ENCODE measurements at places on chromosomes 7 and 10.
A peak's percentile ranks its signal among the peaks of the same experiment; 100 is the strongest.

GRCh38 chr7:158125721-158126120 lies 461.9 kb downstream of the PTPRN2 start:
- DNase-seq = no peak

DNA sequence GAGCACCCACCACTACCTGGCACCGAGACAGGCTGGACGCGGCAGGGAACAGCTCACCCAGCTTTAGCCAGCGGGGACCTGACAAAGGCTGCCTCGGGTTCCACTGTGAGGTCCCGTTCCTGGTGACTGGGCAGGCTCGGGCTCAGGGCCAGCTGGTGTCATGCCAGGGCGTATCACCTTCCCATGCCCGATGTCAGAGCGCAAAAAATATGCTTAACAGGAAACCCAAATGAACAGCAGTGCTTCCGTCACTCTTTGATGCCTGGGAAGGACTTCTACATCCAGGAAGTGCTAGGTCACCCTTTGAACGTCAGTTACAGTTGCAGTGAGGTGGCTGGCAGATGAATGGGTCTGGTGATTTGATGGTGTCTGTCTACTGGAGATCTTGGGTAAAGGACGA lies 106.0 kb downstream of the ADARB2 start:
- no peak for DNase-seq

DNA sequence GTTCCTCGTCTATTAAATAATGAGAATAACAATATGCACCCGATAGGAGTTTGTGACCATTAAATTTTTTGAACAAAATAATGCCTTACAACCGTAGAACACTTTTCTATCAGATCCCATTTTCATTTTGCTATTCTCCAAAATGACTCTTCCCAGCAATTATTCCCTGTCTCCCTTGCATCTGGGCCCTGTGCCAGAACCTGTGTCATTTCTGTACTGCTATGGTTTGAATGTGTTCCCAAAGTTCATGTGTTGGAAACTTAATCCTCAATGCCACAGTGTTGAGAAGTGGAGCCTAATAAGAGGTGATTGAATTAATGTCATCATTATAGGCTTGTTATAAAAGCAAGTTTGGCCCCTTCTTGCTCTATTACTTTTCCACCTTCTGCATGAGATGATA lies 33.2 kb upstream of the SMNDC1 start:
- no peak for DNase-seq

GRCh38 chr7:139033346-139034114 lies 2.3 kb downstream of the ZC3HAV1L start:
- no peak for DNase-seq

DNA sequence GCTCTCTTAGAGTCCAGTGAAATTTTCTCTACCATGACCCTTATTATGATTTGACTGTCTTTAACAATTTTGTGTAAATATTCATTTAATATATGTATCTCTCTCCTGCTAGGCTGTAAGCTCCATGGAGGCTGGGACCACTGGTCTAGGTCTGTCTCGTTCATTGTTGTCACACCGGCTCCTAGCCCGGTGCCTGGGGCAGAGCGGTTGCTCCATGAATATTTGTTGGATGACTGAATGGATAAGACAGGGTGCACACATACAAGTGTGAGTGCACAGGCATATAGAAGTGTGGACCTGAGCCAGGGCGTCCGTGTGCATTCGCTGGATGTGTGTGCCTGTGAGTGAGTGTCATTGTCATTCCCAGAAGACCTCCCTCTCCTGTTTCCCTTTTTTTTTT lies 20.9 kb upstream of the LBX1 start:
- no peak for DNase-seq

DNA sequence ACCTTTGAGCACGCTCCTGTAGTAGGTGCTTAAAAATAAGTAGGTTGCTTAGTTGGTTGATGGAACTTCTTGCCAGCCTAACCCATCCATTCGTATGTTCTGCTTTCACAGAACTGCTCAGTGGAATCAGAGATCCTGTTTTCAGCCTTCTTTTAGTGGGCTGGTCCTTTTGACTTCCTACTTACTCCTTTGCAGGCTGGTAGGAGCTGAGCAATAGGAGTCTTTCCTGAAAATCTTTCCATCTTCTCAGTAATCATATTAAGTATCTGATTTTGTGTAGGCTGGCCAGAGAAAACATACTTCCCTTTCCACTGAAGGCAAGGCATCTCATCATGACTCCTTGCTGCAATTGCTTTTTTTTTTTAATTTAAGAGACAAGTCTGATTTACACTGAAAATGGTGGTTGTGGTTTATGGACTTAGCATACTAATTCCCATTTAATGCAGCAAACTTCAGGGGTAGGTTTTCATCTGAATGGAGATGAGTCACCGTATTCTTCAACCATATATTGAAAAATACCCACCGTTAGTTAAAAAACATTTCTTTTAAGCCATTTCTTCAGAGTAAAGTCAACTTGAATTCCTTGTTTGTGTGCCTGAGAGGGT lies 208.0 kb downstream of the ZNF365 start:
- DNase-seq = no peak

GRCh38 chr10:30820261-30820991 lies 190.9 kb upstream of the LYZL2 start:
- no peak for DNase-seq

DNA sequence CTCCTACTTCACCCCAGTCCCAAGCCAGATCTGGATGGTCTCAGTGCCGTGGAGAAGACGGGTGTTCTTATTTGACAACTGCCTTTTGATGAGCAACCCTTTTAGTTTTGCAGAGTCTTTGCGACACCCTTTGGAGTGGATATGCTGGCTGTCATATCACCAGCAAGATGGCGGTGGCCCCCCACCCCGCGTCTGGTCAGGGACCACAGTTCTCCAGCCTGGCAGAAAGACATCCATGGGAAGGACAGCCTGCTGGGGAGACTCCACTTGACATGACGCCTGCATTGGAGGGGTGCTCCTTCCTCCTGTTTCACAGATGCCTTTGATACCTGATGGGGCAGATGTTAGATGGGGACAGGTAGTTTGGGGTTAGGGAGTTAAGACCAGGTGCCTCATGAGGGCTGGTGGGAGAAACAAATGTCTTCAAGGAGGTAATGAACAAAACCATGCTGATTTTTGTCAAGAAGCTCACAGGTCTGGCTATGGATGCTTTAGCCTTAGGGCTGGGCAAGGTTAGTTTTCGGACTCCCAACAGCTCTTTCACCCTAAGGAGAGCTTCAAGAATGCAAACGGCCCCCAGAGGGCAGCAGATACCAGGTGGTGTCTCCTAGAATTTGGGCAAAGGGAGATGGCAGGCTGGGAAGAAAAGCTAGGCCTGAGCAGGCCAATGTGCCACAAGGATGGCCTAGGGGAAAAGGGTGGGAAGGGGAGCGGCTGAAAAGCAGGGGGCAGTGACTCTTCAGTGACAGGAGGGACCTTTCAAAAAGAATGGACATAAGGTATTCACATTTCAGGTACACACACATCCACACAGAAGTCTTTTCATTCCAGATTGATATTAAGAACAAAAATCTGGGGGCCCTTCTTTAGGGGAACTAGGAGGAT lies 95.2 kb downstream of the CLEC2L start:
- no peak for DNase-seq

DNA sequence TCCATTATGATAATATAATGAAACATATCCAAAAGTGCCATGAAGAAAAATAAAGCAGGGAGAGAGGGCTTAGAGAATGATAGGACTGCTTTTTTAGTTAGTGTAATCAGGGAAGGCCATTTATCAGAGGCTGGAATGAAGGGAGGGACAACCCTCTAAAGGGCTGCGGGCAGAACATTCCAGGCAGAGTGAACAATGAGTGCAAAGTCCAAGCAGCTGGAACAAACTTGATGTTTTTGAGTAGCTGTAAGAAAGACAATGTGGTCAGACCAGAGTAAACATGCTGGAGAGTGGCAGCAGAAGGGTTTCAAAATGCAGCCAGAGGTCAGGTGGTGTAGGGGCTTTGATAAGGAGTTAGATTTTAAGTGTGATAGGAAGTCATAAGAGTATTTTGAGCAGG lies 65.6 kb upstream of the CCDC6 start:
- no peak for DNase-seq

DNA sequence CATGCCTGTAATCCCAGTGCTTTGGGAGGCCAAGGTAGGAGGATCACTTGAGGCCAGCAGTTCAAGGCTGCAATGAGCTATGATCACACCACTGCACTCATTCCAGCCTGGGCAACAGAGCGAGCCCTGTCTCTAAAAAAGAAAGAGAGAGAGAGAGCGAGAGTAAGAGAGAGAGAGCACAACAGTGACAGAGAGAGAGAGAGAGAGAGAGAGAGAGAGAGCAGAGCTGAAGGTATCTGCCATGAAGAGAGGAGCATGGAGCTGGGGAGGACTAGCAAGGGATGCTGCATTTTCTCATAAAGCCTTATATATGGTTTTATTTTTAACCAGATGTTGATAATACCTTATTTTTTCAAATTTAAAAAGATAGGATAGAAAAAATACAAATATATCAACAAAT lies 84.5 kb upstream of the RNF32 start:
- DNase-seq = no peak

DNA sequence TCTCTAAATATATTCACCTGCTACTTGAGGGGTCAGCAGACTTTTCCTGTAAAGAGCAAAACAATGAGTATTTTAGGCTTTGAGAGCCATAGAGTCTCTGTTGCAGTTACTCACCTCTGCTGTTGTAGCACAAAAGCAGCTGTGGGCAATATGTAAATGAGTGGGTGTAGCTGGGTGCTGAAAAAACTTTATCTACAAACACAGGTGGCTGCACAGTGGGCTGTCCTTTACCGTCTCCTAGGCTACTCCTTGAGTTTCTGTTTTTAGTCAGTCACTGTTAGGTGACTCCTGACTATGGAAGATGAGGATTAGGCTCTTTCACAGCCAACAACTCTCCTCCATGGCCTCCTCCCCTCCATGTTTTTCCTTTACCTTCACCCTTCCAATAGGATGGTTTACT lies 286.1 kb upstream of the C7orf33 start:
- DNase-seq = no peak

GRCh38 chr10:1074748-1075308 lies 18.6 kb downstream of the WDR37 start:
- no peak for DNase-seq

DNA sequence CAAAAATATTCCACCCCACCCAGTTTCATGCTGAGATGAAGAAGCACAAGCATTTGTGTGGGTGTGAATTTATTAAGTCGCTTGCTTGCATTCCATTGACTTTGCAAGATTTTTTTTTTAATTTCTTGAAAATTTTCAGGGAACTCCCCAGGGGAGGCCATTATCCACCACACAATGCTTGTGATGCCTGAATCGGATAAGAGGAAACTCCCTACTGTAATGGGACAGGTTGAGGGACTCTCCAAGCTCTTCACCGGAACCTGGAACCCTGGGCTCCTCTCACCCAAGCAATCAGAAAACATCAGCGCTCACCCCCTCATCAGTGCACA lies 153.6 kb upstream of the ZMIZ1 start:
- no peak for DNase-seq

- DNase-seq = peak; percentile 30
Measured at GRCh38 chr10:62870866-62871265, 54.7 kb upstream of the EGR2 start.

- no peak for DNase-seq
Measured at GRCh38 chr7:80637911-80638765, at the start of gene CD36. CD36 (plus strand) TSS chr7:80638642; CDS start chr7:80646741, 8,099 bp downstream.

- DNase-seq = no peak
Measured at GRCh38 chr7:108459922-108460551, 3.8 kb upstream of the NRCAM start.

DNA sequence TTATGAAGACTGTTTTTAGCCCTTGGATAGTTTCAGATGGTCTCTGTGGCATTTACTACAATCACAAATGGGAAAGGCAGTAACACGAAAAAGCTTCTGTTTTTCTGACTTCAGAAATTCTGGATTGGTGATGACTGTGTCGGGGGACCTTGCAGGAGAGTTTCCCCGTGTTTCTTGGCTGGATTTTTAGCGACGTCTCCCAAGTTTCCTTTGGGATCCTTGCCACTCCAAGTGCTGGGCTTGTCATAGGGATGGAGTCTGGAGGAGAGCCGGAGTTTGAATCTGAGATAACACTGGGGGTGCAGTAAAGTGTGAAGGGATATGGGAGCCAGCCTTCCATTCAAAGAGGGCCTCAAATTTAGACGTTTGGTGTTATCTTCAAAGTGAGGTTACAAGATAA lies 179.0 kb downstream of the SNX10 start:
- DNase-seq = no peak

DNA sequence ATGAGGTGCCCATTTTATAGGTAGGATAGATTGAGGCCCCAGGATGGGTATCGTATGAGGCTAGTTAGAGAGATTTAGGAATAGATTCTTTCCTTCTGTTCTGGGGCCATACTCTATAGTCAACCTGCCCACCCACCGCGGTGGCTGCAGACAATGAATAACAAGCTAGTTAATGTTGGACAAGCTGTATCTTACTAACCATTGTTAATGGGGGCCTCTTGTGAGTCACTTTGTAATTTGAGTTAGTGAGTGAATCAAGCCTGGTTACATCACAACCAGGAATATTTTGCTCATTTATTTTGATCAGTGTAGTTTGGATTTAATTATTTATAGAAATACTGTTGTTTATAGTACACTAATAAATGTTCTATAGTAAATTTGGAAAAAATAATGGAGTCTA lies 7.3 kb downstream of the SORCS3 start:
- DNase-seq = no peak

GRCh38 chr7:86867163-86867762 lies 192.2 kb downstream of the ELAPOR2 start:
- DNase-seq = no peak

- DNase-seq = peak; percentile 5
Measured at GRCh38 chr7:94069162-94069739, 65.1 kb upstream of the BET1 start.

- DNase-seq = no peak
Measured at GRCh38 chr7:50138101-50138500, 45.1 kb upstream of the ZPBP start.

- DNase-seq = no peak
Measured at GRCh38 chr7:66088861-66089838, 13.5 kb downstream of the ASL start.

GRCh38 chr7:29248713-29249382 lies 54.3 kb downstream of the CHN2 start:
- DNase-seq = no peak

GRCh38 chr7:20438248-20438647 lies 107.5 kb downstream of the ITGB8 start:
- DNase-seq = no peak

DNA sequence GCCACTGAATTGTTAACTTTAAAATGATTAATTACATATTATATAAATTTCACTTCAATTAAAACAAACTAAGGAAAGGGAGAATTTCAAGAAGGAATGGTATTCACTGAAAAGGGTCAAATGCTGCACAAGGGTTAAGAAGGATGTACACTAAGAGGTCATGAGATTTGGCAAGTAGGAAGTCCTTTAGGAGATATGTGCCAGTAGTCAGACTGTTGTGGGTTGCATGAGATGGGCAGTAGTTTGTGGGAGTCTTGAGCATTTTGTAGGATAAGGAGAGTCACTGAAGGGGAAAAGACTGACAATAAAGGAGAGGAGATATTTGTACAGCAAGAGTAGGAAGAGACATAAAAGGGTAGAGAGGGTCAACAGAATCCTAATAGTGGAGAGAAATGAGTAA lies 12.4 kb upstream of the PTPN12 start:
- DNase-seq = no peak

DNA sequence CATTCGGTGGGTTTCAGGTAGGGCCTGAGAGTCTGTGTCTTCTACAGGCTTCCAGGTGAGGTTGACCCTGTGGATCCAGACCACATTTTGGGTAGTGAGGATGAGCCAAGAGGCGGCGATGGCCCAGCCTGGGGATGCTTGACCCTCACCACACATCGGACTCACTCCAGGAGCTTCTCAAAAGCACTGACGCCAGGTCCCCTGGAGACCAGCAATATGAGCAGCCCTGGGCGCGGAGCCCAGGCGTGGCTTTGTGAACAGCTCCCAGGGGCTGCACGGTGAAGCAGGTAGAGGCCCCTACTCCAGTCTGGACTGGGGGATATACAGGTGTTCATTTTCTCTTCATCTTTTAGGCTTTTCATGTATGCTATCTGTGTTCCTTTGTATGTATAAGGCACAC lies 139.7 kb upstream of the PCBD1 start:
- DNase-seq = no peak

Measured in GM12892 (cell line).